IMR-90 (cell line): ENCODE measurements at places on chromosomes 11 and 22. TPM values are rescaled to one million over a fixed set of nuclear protein-coding genes. Genes with fewer than 3 reads are reported as not detected.

- no peak overlapping the region for H3K27ac ChIP-seq
- no peak for DNase-seq
- peaks cover 41% of the 10 kb centered on the region for H3K36me3 ChIP-seq
- H3K4me3 ChIP-seq, result no peak overlapping the region
Measured at GRCh38 chr11:118771547-118772288, 19.2 kb downstream of the DDX6 start.

- no peak overlapping the region for H3K27ac ChIP-seq
- no peak for DNase-seq
- H3K4me3 ChIP-seq, result no peak overlapping the region
Measured at GRCh38 chr11:65165410-65166317, 4.4 kb upstream of the SPDYC start.

The TRIM51 gene
- not detected in 2 replicates for total RNA-seq

GRCh38 chr22:23767673-23768548, at the start of gene CHCHD10:
Gene CHCHD10 (minus strand): TSS chr22:23767972. CDS start chr22:23767874, 98 bp downstream.
- H3K4me3 ChIP-seq, result peak within 1 kb of the TSS; percentile 43
- no peak within 1 kb of the TSS for H3K27ac ChIP-seq
- peaks cover 10% of the 10 kb centered on the region for H3K4me1 ChIP-seq
- no peaks in the 10 kb centered on the region for H3K27me3 ChIP-seq
- DNase-seq, result peak; percentile 50

The IGF2 gene
- total RNA-seq, result 2.3 and 5.0 TPM in 2 replicates

GRCh38 chr11:104614961-104615360, 283.3 kb downstream of the CASP12 start:
- no peak overlapping the region for H3K27ac ChIP-seq
- no peaks in the 10 kb centered on the region for H3K4me1 ChIP-seq
- H3K36me3 ChIP-seq, result no peaks in the 10 kb centered on the region
- no peak overlapping the region for H3K4me3 ChIP-seq

GRCh38 chr11:57055744-57056143, 67.0 kb downstream of the OR5AK2 start:
- H3K36me3 ChIP-seq, result no peaks in the 10 kb centered on the region
- H3K27ac ChIP-seq, result no peak overlapping the region
- H3K4me1 ChIP-seq, result no peaks in the 10 kb centered on the region
- H3K4me3 ChIP-seq, result no peak overlapping the region
- no peak for DNase-seq

The ASCL2 gene
- total RNA-seq, result not detected in 2 replicates
